ENCODE measurements at places on chromosomes 3 and 15.

DNA sequence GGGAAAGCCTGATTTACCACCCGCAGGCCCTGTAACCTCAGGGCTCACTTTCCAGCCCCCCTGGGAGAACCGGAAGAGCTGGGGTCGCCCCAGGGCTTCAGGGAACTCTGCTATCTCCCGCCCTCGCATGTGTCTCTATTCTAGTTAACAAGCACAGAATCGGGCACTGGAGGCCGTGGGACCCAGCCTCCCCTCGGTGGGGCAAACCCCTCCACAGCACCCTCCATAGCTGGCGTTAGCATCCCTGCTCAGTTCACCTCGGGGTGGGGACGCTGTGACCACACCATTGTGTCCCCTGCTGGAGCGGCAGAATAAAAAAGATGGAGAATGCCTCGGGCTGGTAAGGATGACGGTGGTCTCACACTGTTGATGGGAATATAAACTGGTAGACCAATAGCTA lies 3.5 kb upstream of the LRRC15 start:
- DNase-seq = no peak

- peak; percentile 34 for DNase-seq
Measured at GRCh38 chr3:5016211-5017161, 37.2 kb downstream of the BHLHE40 start.

GRCh38 chr3:126446301-126446700 lies 29.4 kb downstream of the ZXDC start:
- no peak for DNase-seq

GRCh38 chr15:52086011-52086786 lies 26.4 kb downstream of the BCL2L10 start:
- no peak for DNase-seq

- peak; percentile 11 for DNase-seq
Measured at GRCh38 chr3:17980863-17981262, 238.4 kb upstream of the TBC1D5 start.

DNA sequence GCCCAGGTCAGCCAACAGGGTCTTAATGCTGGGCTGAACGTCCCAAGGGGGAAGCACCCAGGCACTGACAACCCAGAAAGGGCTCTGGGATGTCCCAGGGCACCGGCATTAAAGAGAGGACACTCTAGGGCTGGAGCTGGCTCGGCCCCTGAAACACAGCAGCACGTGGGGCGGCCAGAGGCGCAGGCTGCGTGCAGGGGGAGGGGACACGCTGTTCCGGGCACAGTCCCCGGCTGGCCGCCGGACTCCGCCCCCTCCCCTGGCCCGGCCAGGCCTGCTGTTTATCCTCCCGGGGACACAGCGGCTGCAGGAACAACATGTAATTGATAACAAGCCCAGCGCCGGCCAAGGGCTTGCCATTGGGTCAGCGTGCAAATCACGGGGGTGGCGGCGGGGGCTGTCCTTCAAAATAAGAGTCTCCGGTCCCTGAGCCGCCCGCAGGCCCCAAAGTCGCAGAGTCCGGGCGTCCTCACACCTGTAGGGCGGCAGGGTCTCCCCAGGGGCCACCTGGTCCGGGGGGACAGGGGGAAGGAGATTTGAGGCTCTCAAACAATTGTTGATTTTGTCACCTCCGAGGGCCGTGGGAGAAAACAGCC lies 1.3 kb downstream of the KLF15 start:
- peak; percentile 88 for DNase-seq

- no peak for DNase-seq
Measured at GRCh38 chr3:71398157-71398836, 185.2 kb downstream of the FOXP1 start.

DNA sequence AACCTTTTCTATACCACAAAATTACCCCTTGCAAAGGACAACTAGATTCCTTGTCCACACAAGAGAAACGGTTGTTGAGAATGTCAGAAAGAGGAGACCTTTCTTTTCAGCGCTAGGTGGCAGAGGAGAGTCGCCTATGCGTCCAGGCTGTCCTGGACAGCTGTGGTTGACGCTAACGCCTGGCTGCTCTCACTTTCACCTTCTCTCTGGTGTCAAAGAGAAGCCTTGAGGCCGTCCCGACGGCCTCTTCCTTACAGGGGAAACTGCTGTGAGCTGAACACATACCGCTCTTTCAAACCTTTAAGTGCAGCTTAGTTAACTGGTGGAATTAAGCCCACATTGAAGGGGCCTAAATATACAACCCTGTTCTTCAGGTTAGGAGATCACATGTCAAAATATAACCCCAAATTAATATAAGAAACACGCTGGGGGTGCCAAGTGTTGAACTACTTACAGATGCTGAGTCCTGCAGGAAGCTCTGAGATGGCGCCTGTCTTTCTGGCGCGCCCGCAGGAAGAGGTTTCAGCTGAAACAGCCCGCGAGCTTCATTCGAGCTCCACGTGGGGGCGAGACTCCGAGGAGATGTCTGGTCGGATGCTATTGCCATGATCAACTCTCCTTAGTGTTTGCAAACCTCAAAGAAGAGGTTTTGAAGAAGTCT lies 26.1 kb upstream of the KBTBD8 start:
- peak; percentile 87 for DNase-seq

GRCh38 chr3:197854596-197855343 lies 63.7 kb downstream of the LRCH3 start:
- DNase-seq = peak; percentile 56

- DNase-seq = peak; percentile 95
Measured at GRCh38 chr3:192879346-192880031, 38.2 kb downstream of the MB21D2 start.

DNA sequence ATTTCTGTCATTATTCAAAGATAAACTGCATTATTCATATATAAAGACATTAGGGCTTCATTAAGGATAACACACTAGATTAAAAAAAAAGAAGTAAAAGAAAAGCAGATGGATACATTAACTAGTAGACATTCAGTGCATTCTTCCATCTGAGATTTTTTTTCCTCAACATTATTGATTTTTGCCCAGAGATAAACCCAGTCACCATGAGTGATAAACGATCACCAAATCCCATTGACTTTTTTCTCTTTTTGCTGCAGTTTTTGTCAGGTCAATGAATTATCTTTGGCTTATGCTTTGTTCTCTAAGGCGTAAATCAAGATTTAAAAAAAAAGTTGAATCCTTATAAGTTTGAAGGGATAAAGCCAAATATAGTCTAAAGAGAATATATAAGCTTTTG lies 925.0 kb downstream of the GBE1 start:
- no peak for DNase-seq

- no peak for DNase-seq
Measured at GRCh38 chr3:109683746-109684145, 346.4 kb upstream of the DPPA4 start.
